ENCODE measurements at places on chromosomes 12 and 14. TPM values are rescaled to one million over a fixed set of nuclear protein-coding genes. Genes with fewer than 3 reads are reported as not detected.

- no peak for DNase-seq
Measured at GRCh38 chr12:94208622-94208966, 60.2 kb downstream of the PLXNC1 start.

DNA sequence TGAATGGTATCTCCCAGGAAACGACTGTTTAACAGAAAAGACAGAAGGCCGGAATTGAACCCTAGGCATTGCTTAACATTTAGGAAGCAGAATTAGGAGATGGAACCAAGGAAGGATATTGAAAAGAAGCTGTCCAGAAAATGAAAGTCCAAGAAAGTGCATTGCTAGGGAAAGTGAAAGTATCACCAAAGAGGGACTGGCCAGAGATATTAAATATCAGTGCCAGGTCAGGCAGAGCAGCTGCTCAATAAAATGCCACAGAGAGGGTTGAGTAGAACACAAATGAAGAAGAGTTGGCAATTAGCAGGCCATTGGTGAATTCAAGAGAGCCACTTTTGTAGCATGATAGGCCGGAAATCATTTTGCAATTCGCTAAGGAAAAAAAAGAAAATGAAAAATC is 101.6 kb downstream of the CFAP54 start:
- no peak for DNase-seq

GRCh38 chr12:99605-100004 is 33.0 kb downstream of the IQSEC3 start:
- no peak for DNase-seq

GRCh38 chr12:108194585-108194984 is 65.5 kb downstream of the WSCD2 start:
- DNase-seq, result no peak

GRCh38 chr14:52650774-52651173 is 44.6 kb downstream of the ERO1A start:
- DNase-seq, result no peak

- DNase-seq, result no peak
Measured at GRCh38 chr12:64736771-64737170, 22.4 kb downstream of the GNS start.

DNA sequence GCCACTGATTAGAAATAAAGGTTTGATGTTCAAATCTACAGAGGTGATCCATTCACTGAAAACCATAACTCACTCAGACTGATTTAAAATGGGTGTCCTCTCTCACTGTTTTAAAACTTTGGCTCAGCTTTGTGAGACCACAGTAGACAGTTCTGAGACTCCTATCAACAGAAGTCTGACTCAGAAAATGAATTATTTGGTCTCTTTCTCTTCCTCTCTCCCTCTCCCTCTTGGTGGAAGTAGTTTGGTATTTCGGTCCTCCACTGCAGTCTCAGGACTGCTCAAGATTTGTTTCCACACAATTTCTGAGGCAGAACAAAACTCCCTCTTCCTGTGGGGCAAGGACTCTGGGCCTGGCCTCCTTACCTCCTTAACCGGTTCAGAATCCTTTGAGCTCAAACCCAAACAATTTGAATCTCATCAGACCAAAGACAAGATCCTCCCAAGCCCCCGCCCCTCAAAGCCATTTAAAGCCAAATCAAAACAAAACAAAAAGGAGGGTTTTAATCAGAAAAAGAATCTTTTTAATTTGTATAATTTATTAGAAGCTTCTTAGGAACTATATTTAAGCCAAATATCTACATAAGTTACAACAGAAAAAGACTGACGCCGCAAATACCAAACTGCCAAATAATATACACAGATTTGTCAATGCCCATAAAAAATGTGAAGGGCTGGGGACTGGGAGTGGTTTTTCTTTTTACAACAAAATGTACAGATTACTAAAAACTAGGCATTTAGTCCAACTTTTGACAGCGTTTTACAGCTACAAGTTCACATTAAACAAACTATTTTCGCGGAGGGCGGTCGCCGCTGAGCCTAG is 3.9 kb downstream of the NKX2-1 start:
- no peak for DNase-seq

DNA sequence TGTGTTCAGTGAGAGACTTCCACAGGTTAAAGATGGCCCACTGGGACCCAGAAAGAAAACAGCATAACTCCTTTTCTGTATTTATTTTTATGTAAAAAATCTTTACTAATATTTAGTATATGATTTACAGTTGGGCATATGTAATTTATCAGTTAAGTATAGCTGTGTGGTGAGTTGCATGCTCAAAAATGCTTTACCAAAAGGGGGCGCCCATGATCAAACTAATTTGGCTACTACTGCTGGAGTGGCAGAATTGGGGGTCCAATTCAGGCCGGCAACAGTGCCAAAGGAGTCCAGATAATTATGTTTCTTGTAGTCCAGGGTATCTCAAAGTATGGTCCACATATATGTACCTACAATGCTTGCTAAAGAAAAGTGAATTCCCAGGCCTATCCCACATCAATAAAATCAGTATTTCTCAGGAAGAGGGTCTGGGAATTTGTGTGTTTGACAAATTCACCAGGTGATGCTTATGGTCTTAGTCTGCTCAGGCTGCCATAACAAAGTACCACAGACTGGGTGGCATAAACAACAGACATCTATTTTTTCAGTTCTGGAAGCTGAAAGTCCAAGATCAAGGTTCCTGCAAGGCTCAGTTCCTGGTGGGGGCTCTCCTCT is 152.0 kb downstream of the KTN1 start:
- DNase-seq, result peak; percentile 33

GRCh38 chr14:93788543-93789227 is 400 bp upstream of the PRIMA1 start:
- DNase-seq, result no peak

GRCh38 chr14:22073801-22074200 is 400.2 kb upstream of the OR4E1 start:
- no peak for DNase-seq

DNA sequence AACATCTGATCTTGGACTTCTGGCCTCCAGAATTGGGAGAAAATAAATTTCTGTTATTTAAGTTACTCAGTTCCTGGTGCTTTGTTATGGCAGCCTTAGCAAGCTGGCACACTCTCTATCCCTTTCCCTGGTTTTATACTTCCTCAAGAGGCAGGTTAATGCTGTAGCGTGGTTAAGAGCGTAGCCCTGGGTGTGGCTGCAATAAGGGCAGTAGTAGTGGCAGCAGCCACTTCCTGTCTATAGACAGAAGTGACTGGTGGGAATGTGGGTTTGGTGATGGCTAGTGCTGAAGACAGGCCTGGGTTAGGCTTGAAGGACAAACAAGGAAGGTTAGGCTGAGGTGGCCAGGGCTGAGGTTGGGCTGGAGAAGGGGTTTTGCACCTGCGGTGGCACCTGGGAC is 3.6 kb upstream of the LGALS3 start:
- no peak for DNase-seq

DNA sequence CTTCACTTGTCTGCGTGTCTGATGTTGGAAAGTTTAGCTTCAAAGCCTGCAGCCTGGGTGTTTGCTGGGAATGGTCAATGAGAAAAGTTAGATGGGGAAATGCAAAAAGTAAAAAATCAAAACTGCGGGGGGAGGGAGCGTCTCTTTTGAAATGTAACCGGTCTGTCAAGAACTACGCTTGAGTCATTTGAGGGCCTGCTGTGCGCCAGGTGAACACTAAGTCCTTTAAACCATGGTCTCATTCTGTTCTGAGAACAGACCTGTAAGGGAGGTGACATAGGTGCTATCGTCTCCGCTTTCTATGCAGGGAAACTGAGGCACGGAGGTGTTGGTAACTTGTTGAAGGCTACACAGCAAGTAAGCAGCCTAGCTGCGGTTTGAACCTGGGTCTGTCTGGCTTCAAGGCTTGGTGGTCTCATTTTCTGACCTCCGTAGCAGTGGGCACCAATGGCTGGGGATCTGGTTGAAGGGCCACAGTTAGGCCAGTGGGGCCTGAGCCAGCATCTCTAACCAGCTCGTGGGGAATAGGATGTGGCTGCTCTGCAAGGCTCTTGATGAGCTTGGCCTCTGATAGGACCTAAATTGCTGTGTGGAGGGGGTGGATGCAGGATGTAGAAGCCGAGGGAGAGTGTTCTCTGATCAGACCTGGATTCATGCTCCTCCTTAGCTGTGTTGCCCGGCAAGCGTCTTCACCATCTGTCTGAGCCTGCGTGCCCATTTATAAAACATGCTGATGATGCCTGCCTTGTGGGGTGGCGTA is 41.5 kb downstream of the KCTD10 start:
- DNase-seq, result no peak

- DNase-seq, result peak; percentile 70
Measured at GRCh38 chr14:71103662-71104484, 196.6 kb downstream of the PCNX1 start.

- DNase-seq, result no peak
Measured at GRCh38 chr12:102950950-102951619, 6.4 kb upstream of the ASCL1 start.

- peak; percentile 95 for DNase-seq
Measured at GRCh38 chr12:123364532-123365024, at the start of gene SBNO1. SBNO1 (minus strand) TSS chr12:123364847; CDS start chr12:123350441, 14,406 bp downstream.

DNA sequence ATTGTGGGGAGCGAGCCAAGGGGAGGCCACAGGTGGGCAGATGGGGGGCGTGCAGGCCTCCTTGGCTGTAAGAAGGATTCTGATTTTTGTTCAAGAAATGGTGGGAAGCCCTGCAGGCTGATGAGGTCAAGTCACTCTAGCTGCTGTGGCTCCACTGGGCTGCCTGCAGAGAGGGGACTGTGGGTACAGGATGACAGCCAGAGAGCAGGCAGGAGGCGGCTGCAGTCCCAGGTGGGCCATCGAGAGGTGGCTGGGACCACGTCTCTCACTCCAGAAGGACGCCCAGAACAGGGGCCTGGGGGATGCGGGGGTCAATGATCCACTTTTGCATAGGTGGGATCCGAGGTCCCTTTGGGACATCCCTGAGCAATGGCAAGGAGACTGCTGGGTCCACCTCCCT is 9.1 kb downstream of the NCOR2 start:
- no peak for DNase-seq

Gene P2RX2
- not detected for total RNA-seq

Gene TCL1A
- 275 TPM for total RNA-seq

Gene TGFB3
- 7.0 TPM for total RNA-seq

Gene VEZT
- 69.3 TPM for total RNA-seq

Gene SDR9C7
- total RNA-seq, result not detected

Gene LMNTD1
- total RNA-seq, result not detected

Gene RPGRIP1
- 0.86 TPM for total RNA-seq
